ENCODE measurements at places on chromosomes 13 and 19.

GRCh38 chr13:39016087-39016486 lies 21.8 kb downstream of the PROSER1 start:
- no peak for DNase-seq

DNA sequence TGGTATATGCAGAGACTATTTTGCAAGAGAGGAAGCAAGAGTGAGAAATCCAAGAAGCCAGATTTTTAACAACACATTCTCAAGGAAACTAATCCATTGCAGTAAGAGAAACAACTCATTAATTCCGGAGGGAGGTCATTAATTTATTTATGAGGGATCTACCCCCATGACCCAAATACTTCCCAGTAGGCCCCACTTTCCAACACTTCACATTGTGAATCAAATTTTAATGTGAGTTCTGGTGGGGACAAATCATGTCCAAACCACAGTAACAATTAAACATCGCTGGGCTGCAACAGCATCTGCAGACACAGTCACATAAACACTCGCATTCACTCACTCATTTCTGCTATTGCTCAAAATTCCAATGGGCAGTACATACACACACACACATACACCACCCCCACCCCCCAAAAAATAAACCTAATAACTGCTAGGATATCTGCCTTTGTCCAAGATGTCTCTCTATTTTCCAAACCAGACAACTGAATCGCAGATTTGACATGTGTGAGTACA lies 1483.7 kb downstream of the PCDH9 start:
- DNase-seq = no peak

DNA sequence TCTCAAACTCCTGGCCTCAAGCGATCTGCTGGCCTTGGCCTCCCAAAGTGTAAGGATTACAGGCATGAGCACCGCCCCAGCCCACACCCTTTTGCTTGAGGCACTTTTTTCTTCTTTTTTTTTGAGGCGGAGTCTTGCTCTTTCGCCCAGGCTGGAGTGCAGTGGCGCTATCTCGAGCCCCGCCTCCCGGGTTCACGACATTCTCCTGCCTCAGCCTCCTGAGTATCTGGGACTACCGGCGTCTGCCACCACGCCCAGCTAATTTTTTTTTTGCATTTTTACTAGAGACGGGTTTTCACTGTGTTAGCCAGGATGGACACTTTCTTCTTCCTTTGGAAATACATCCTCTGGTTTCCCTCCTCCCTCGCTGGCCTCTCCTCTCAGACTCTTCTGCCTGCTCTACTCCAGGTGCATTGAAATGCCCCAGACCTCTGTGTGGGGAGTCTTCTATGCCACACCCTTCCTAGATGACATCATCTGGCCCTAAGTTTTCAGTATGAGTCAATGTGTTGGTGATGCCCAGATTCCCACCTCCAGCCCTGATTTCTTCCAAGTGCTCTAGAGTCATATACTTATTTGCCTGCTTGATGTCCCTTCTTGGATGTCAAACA lies 20.7 kb upstream of the TPT1 start:
- no peak for DNase-seq

DNA sequence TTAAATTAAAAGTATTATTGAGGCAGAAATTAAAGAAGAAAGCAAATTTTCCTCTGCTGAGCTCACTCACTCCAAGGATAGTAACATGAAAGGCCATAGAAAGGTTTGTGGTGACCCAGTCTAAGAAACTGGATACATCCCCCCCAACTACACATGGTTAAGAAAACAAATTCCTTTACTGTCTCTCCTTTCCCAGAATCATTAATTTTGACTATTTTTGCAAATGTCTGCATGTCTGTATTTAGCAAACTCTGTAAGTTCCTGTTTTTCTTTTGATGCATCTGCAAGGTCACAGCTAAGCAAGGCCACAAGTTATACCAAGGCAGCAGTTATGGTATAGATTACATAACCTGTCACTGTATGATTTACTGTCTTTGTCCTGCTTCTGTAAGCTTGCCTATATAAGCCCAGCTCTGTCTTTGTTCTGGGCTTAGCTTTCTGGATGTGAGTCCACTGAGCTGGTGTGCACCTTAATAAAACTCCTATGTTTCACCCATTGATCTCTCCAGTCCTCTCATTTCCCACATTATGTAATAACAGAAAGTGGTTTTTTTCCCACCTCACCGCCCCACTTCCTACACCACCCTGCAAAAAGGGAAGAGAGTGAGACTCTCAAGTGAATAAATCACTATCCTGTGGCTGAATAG lies 8.5 kb upstream of the ZNF83 start:
- DNase-seq = no peak

GRCh38 chr19:9791552-9792205 lies 23.1 kb upstream of the ZNF846 start:
- DNase-seq = peak; percentile 99

DNA sequence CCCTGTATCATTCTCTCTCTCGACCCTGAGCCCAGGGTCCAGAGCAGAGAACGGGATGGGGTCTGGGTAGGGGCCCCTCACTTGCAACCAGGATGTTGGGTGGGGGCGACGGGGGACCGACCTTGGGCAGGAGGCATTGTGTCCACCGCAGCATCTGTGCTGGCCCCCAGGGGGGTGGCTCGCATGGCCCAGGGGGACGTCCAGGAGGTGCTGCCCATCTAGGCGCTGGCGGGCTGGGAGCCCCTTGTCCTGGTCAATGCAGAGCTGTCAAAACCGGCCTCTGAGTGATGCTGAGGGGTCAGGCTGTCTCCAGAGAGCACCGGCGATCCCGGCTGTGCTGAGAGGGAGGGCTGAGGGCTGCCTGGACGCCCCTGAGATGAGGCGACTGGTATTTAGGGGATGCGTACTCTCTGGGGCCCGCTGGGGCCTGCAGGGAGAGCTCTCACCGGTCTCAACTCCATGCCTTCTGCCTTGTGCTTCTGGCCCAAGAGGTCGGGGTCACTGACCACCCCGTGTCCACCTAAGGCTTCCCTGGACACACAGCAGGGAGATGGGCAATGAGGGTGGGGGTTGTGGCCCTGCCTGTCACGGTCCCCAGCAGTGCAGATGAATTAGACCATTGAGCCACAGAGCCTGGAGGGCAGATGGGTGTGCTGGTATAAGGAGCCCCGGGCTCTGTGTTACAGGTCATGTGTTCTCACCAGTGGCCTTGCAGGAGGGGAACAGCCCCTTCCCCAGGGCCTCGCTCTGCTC lies 8.6 kb downstream of the RPS9 start:
- no peak for DNase-seq
